ENCODE measurements at places on chromosomes 1 and 21. TPM values are rescaled to one million over a fixed set of nuclear protein-coding genes. Genes with fewer than 3 reads are reported as not detected.

Gene RHEX
- total RNA-seq: 2.2 TPM

Gene PRKAA2
- 3.4 TPM for total RNA-seq

Gene SCNM1
- 26.4 TPM for total RNA-seq

Gene SLC22A15
- 21.0 TPM for total RNA-seq

Gene RNU1-2
- under 0.01 TPM for total RNA-seq

Gene CD84
- total RNA-seq: not detected

Gene ATP6V1G3
- not detected for total RNA-seq

Gene TLR5
- 1.1 TPM for total RNA-seq

Gene MYOC
- not detected for total RNA-seq

Gene MAP3K21
- 12.4 TPM for total RNA-seq

Gene KRTAP19-3
- total RNA-seq: not detected

Gene MAD2L2
- 34.0 TPM for total RNA-seq

Gene SWT1
- 3.0 TPM for total RNA-seq

Gene MRPL55
- 71.3 TPM for total RNA-seq

Gene LAPTM5
- total RNA-seq: 0.21 TPM

Data from tracheal epithelial cell (primary cell).